GM23338 (cell line): ENCODE measurements at places on chromosomes 3 and 15. TPM values are rescaled to one million over a fixed set of nuclear protein-coding genes. Genes with fewer than 3 reads are reported as not detected.

DNA sequence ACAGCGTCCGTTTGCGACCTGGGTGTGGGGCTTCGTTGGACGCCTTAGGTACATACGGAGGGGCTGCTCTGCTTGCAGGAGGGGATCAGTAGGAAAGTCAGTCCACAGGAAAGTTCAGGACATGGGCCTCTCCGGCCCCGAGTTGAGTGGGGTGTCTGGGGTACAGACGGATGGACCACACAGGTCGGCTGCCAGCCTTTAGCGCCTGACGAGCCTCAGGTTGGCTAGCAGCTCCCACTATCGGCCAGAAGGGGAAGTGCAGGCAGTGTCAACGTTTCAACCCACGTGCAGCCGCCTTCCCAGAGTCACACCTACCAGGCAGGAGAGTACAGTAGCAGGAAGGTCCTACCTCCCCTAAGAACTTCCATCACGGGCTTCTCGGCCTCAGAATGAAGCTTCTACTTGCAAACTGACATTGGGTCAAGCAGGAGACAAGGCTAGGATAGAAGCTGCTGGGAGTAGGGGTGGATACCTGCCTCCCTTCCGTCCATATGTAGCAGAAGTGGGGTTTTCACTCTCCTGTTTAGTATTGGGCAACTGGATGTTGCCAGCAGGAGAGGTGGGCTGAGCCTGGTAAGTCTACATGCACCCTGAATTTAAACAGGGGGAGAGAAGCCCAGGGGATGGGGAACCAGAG is 1.8 kb upstream of the SCN5A start:
- peak; percentile 88 for DNase-seq

GRCh38 chr3:126026277-126026751 is 57.3 kb downstream of the ROPN1B start:
- DNase-seq: no peak

- DNase-seq: no peak
Measured at GRCh38 chr3:54046641-54047214, 75.6 kb upstream of the CACNA2D3 start.

DNA sequence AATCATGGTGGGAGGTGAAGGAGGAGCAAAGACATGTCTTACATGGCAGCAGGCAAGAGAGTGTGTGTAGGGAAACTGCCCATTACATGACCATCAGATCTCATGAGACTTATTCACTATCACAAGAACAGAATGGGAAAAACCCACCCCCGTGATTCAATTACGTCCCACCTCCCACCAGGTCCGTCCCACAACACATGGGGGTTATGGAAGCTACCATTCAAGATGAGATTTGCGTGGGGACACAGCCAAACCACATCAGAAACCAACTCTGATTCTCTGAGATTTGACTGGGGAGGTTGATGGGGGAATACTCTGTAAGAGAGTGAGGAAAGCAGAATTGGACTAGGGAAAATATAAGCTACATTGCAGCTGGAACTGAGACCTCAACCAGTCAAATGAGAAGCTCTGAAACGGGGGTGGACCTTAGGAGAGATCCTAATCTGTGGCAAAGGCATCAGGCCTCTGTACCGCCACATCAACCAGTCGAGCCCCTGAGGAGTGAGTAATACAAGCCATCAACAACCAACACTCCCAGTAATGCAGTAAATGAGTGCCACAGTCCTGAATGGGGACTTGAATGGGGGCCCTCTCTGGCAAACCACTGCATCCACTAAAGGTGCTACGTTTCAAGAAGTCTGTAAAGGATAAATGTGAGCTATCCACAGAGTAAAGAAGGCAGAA is 207.9 kb upstream of the GADL1 start:
- no peak for DNase-seq

- DNase-seq: no peak
Measured at GRCh38 chr3:195829897-195830254, 18.1 kb upstream of the MUC4 start.

The ANKUB1 gene
- total RNA-seq: not detected in 2 replicates

DNA sequence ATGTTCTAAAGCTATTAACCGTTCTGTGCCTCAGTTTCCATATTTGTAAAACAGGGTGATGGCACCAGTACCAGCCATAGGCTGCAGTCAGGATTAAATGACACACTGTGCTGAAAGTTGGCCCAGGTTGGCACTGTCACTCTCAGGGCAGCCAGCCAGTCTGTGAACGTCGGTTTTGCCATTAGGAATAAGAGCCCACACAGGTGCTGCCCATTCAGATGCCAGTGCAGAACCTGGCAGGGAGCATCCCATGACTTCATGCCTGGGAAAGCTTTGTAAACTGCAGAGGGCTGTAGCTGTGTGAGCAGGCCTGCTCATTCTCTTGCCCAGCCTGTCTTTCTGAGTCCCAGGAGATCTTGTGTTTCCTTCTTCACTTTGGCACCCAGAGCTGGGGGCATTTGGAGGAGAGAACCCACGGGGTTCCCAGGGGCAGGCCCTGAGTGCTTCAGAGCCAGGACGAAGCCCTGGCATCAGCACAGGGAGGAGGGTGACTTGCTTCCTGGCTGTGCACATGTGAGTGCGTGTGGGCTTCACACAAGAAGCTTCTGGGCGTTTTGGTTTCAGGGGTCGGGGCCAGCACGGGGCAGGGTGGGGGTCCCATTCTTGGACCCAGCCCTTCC is 46.9 kb downstream of the ZNF710 start:
- no peak for DNase-seq

The SEMA6D gene
- total RNA-seq: 0.97 and 4.0 TPM in 2 replicates

DNA sequence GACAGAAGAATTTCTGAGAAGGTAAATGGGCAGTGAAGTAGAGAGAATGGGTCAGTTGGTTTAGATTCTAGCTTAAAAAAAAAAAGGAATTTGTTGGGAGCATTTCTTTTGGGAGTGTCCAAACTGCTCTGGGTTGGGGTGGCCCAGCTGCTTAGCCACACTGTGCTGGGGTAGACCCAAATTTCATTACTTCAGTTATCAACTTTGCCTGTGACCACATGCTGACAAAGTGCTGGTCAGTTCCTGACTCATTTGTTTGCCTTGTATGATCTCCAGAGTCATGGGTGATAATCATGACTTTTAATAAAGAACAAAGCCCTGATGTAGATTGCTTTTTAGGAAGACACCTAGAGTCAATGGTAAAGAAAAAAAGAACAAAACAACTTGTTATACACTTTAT is 121.5 kb upstream of the FGF7 start:
- DNase-seq: no peak

The SHC4 gene
- total RNA-seq: 0.21 and 0.31 TPM in 2 replicates

The DPP8 gene
- 21.7 and 23.5 TPM in 2 replicates for total RNA-seq

- no peak for DNase-seq
Measured at GRCh38 chr3:52145736-52146110, 8.5 kb downstream of the POC1A start.

The SAXO2 gene
- 0.73 TPM in 1 of 2 replicates, not detected in the other for total RNA-seq
